Ovary (tissue), 10 donors: ENCODE measurements at places on chromosomes 5 and 9. TPM values are rescaled to one million over a fixed set of nuclear protein-coding genes. Genes with fewer than 3 reads are reported as not detected.
A peak's percentile ranks its signal among the peaks of the same experiment; 100 is the strongest.

DNA sequence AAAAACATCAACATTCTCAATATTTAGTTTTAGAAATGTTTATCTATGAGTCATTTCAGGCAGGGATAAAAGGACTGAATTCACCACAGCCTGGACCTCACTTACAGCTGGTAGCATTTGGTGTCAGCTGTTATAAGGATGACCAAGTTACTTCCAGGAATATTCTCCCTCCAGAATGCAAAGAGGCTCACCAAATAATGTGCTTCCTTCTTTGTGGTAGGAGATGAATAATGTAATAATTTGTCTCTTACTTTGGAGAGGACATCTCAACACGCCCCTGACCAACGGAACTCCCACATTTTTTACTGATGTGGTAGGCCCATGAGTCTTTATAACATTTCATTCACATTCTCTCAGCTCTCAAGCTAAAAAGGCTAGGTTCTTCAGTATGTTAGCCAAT is 825.9 kb upstream of the GRAMD2B start:
- no peak for DNase-seq

DNA sequence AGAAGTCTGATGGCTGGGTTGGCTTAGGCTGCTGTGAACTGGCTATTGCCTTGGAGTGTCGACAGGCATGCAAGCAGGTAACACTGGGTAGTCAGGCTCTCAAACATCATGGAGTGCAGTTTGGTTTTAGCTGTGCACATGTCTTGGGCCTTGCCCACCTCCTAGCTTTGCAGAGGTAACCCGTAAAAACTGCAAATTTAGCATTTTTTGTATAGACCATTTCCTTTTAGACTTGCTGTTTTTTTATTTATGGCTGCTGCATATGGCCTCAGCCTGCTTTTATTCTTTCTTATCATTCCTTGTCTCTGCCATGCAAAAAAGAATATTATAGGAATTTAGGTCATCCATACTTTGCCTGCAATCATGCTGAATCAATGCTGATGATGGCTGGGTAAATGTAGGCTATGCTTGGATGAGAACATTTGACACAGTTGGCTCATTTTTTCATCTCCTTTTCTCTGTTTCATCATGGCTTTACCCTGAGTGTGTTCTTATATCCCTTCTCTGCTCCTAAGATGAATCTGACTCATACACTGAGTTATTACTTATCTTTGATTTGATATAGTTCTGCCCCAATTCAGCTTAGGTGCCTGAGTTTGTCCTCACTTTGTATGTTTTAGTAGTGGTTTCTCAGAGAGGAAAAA is 27.2 kb downstream of the RECK start:
- no peak for DNase-seq

DNA sequence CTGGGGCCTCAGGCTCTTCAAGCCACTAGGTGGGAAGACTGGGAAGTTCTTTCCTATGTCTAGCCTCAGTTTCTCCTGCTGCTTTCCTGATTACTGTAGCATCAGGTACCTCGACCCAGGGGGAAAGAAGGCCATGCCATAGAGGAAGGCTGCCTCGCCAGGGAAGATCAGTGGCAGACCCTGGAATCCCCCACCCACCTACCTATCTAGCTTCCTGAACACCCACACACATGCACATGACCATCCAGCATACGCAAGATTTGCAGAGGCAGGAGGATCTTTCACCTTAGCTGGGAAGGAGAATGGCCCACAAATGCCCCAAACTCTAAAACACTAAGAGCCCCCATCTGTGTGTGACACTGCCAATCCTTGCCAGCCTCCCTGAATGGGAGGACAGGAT is 8.0 kb downstream of the NR5A1 start:
- DNase-seq, result no peak

GRCh38 chr5:141343953-141344463 is 379 bp downstream of the PCDHGA3 start:
- DNase-seq, result no peak

GRCh38 chr9:80883426-80883825 is 805.9 kb downstream of the TLE1 start:
- DNase-seq, result no peak

DNA sequence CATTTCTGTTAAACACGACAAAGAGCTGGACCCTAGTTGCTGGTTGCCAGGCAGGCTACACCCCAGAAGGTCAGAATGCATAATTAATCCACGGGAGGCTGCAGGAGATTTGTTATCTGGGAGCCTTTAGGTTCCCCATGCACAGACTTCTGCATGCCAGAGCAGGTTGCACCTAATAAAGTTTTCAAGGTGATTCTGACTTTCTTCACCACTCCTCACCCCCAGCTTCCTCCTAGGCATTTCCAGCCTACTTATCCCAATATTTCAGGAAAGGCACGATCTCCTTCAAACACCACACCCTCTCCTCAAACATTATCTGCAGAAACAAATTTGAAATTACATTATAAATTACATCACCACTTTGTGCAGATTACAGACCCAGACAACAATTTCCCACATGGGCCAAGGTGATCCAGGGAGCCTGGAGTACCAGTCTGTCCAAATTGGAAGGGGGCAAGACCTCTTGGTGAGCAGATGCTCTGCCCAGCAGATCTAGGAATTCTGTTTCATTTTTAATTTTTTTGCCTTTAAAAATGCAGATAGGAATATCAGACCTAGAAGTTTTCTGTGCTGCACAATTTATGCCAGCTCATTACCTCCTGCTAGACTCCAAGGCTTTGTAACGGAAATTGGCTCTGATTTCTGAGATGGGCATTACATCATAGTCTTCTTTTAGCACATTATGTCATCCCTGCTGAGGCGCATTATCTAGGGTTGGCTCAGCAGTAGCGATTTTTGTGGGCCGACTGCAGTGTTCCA is 363.4 kb upstream of the SLC30A5 start:
- DNase-seq, result peak; percentile 42

DNA sequence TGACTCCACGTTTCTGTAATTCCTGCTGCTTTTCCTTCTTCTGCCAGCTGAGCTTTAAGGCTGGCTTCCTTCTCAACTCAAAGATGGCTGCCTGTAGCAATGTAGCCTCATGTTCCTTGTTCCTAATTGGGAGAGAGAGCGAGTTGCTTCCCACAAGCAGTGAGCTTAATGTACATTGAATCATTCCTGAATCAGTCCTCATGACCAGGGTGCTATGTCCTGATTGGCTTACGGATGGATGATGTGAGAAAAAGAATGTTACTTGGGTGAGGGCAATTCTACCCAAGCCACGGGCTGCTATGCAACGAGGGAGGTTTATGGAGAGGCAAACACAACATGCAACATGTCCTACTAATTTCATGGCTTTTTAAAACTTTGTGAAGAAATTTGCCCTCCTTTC is 356.2 kb downstream of the RASEF start:
- DNase-seq, result no peak

DNA sequence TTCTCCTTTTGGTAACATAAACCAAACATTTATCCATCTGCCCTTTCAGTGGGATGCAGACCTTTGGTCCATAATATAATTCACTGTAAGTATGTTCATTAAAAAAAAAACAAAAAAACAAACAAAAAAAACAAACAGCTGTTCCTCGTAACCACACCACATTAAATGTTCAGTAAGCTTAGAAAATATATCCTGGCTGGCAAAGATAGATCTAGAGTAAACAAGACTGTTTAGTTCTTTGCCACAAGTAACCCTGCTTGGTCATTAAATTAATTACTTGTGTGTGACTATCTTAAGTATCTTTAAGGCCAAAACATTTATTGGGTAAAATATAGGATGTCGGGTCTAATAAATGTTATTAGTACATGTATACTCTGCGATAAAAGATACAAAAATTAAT is 1717.1 kb downstream of the EFNA5 start:
- no peak for DNase-seq

DNA sequence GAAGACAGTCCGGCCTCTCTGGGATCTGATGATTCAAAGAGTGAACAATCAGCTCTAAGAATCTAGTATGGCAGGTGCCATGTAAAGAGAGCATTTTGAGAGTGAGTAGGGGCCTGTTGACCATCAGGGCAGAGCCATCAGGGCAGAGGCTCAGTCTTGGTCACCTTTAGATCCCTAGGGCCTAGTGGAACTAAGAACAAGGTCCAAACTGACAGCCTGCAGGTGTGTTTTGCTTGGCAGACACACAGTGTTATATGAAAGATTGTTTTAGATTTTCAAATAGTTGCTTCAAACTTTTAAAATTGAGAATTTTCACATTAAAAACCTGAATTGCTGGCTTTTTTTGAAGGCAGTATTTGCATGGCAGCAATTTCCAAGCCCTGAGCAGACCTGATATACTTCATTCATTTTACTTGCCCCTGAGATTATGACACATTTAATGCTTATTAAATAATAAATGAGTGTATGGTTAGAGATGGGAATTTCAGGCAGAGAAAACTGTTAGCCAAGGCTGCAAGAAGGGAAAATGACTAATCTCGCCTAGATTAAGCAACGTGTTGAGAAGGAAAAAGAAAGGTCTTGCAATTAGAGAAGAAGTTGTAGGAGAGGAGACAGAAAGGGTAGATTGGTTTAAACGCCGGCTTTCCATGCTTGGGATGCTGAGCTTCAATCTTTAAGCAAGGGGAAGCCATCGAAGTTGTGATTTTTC is 279.6 kb downstream of the ARRDC3 start:
- no peak for DNase-seq

Gene GLRA1
- polyA plus RNA-seq, result not detected

Gene SLC46A2
- 1.2 TPM for polyA plus RNA-seq

Gene RCL1
- 19.9 TPM for polyA plus RNA-seq

Gene ANGPTL2
- 114 TPM for polyA plus RNA-seq

Gene CDH6
- polyA plus RNA-seq, result 7.0 TPM

Gene LHX2
- polyA plus RNA-seq, result 0.11 TPM
